ENCODE measurements at places on chromosomes 6 and 20.

- no peak for DNase-seq
Observed at GRCh38 chr20:46545077-46545826, 5.2 kb downstream of the OCSTAMP start.

GRCh38 chr6:51487937-51488336 is 599.5 kb downstream of the PKHD1 start:
- DNase-seq: no peak

DNA sequence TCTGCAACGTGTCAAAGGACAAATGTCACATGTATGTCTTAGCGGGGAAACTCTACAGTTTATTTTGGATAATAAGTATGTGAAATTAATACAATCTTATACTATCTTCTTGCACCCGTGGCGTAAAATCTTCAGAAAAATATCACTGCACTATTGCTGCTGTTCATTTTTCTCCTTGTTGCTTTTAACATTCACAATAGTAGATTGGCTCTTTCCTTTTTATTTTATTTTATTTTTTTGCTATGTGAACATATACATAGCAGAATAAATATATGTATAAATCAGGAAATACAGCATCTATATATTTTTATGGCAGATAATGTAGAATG is 15.4 kb downstream of the GPR31 start:
- no peak for DNase-seq

GRCh38 chr20:6081236-6081635 is 27.4 kb upstream of the LRRN4 start:
- no peak for DNase-seq

DNA sequence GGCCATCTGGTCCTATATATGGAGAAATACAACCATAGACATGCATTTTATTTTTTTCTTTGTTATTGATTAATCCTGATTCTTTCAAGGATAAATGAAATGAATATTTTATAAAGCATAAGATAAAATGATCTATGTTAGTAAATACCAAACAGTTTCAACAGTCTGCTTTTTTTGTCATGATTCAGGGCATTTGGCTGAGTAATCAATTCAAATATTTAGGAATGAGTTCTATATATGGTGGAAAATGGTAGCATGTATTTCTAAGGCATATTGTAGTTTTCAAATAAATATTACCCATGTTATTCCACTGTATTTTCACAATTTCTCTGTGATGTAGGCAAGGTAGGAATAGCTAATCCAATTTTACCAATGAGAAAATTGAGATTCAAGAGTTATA is 287.5 kb upstream of the FKBP1C start:
- DNase-seq: no peak

- no peak for DNase-seq
Observed at GRCh38 chr6:75893776-75894152, 144.7 kb downstream of the MYO6 start.

DNA sequence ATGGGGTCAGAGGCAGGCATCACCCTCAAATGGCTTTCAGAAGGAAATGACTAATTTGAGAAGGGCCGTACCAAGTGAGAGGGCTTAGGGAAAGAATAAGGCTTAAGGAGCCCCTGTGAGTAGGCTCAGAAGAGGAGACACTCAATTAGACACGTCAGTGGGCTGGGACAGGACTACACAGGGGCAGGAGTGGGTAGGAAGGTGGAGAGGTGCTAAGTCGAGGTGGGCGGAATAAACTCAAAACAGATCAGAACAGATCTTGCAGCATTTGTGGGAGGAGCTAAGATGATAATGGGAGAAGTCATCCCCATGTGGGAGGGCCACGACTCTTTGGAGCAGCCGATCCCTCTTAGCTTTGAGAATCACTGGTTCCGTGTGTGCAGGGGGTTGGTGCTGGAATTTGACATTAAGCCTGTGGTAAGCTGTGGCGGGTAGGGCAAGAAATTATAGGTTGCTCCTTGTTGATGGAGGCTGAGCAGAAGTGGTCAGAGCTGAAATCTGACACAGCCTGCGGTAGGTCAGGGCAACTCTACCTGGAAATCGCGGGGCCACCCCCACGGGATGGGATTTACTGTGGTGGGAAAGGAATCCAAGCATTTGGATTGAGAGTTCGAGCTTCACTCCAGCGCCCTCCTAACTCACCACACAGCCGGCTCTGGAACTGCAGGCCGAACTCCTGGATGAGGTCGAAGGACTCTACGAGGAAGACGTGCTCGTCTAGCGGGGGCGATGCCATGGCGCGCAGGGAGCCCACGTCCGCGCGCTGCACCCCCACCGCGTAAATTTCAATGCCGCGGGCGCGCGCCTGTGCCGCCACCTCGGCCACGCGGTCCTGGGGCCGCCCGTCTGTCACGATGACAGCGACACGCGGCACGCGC is 2.8 kb upstream of the RBPJL start:
- no peak for DNase-seq

DNA sequence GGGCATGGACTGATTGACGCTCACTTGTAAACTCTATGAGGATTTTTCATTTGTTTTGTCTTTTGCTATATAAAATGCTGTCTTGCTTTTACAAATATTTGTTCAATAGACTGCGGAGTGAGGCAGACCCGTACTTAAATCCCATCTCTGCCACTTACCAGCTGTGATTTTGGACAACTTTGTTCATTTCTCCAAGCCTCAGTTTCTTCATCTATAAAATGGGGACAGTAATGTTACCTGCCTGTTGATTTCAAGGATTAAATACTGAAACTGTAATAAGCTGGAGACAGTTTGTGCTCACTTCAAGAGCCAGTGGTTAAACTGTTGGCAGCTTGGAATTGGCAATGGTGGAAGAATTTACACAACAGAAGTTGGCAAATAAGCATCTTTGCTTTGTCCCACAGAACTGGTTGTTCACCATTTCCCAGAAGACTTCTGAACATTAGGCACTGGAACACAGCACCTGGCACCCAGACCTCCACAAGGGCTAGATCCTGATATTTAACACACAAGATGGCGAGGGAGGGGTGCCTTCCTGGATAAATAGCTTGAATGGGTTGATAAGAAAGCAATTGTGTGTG is 479.2 kb downstream of the QKI start:
- no peak for DNase-seq

DNA sequence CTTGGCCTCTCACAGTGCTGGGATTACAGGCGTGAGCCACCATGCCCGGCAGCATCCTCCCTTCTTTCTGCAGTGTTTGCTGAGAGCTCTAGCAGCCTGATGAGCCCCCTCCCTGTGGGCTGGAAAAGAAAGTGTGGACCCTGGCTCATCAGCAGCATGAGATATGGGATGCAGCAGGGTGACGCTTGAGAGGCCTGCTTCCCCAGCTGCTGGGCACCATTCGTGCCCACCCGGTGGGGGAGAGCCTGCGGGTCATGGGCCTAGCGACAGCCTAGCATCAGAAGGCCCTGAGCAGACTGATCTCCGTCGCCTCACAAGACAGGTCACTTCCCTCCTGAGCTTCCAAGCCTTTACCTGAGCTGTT is 16.0 kb upstream of the CCDC167 start:
- DNase-seq: no peak
